ENCODE measurements at places on chromosomes 12 and 14.

- DNase-seq: no peak
Observed at GRCh38 chr12:106062693-106063092, 76.1 kb downstream of the NUAK1 start.

- no peak for DNase-seq
Observed at GRCh38 chr12:127063339-127064072, 1203.5 kb upstream of the TMEM132C start.

DNA sequence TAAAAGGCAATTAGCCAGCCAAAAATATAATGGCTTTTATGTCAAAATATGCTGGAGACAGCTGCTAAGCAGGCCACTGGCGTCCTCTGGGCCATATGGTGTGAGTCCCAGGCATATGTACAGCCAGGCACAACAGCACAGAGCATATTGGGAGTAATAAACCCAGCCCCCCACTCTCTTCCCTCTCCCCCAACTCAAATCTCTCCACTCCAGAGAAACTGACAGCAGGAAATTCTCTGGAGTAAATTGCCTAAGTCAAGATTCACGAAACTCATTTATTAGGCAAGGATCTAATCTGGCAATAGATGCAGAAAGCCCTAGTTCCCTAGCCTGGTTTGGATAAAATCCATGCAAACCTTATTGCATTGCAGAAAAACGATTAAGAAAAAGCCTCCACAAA is 147.9 kb upstream of the SEL1L start:
- DNase-seq: no peak

DNA sequence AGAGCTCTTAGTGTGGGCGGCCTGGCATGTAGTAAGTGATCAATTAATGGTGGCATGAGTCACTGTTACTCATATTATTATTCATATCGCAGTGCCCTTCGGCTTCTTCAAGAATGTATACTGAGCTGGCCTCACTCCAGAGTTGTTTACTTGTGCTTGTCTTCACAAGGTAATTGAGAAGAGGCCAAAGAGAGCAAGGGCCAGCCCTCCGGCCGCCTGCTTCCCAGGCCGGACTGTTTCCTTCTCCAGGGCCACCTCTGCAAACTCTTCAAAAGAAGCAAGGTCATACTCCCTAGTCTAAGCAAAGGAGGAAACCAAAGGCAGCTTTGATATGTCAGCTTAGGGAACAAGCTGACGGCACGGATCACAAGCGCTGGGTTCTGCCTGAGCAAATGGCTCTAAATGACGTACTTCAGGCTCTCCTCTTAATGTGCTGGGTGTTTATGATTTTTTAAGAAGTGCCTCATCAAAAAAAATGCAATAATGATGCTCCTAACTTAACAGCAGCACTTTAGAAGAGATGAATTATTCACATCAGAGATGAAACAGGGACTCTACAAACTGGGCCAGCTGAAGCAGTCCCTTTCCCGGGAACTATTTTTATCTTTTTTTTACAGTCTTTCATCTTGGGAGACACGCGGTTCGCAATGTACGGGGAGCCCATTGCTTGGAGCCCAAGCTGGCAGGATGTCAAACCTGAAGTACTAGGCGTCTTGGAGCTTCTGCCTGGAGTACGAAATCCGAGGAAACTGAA is 65.6 kb upstream of the DLK1 start:
- no peak for DNase-seq

GRCh38 chr12:124422570-124423523 is 128.0 kb downstream of the RFLNA start:
- DNase-seq: no peak

Measured in stimulated activated CD8-positive, alpha-beta memory T cell treated with anti-CD3 and anti-CD28 coated beads, Interleukin-4, amount 100 ng/mL, for 1 hour (primary cell).